ENCODE measurements at places on chromosomes 11 and 22. TPM values are rescaled to one million over a fixed set of nuclear protein-coding genes. Genes with fewer than 3 reads are reported as not detected.

GRCh38 chr11:28504555-28505110 is 396.4 kb downstream of the METTL15 start:
- H3K4me1 ChIP-seq: no peaks in the 10 kb centered on the region
- no peak overlapping the region for H3K27ac ChIP-seq
- DNase-seq: no peak
- H3K36me3 ChIP-seq: no peaks in the 10 kb centered on the region

Gene SEZ6L
- total RNA-seq: not detected

GRCh38 chr11:46537537-46538295 is 56.1 kb downstream of the AMBRA1 start:
- no peak overlapping the region for H3K27ac ChIP-seq
- no peaks in the 10 kb centered on the region for H3K27me3 ChIP-seq
- DNase-seq: peak; percentile 44
- H3K4me3 ChIP-seq: no peak overlapping the region
- H3K4me1 ChIP-seq: peaks cover 9% of the 10 kb centered on the region

Gene TRIM49D1
- total RNA-seq: not detected

GRCh38 chr11:9615031-9615451 is 41.6 kb downstream of the WEE1 start:
- peaks cover 1% of the 10 kb centered on the region for H3K36me3 ChIP-seq
- no peak for DNase-seq
- no peak overlapping the region for H3K27ac ChIP-seq
- no peaks in the 10 kb centered on the region for H3K27me3 ChIP-seq

DNA sequence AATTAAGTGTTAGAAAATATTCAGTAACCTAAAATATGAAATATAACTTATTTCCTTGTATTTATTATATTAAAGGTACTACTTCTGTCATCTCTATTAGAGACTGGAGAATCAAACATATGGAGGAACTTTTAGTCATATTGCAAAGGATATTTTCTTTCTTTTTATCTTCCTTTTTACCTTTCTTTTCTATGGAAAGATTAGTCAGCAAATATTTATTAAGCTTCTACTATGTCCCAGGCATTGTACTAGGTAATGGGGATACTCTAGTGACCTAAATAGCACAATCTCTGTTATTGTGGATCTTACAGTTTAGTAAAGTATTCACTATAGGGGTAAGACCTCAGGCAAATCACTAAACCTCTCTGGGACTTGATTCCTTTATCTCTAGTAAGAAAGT is 18.3 kb downstream of the SIK2 start:
- no peaks in the 10 kb centered on the region for H3K4me1 ChIP-seq
- H3K36me3 ChIP-seq: peaks cover 42% of the 10 kb centered on the region
- no peak overlapping the region for H3K4me3 ChIP-seq
- H3K27ac ChIP-seq: no peak overlapping the region

- H3K4me1 ChIP-seq: no peaks in the 10 kb centered on the region
- H3K4me3 ChIP-seq: no peak overlapping the region
- no peak overlapping the region for H3K27ac ChIP-seq
- DNase-seq: no peak
These were observed 34.6 kb downstream of the RASD2 start for GRCh38 chr22:35575116-35575748.

Data from activated naive CD8-positive, alpha-beta T cell treated with anti-CD3 and anti-CD28 coated beads, Interleukin-2, amount 10 ng/mL, durations not matched to agents 7 days and 5 days (primary cell).